ENCODE measurements at places on chromosomes 1 and 21.
A peak's percentile ranks its signal among the peaks of the same experiment; 100 is the strongest.

GRCh38 chr1:203643213-203644045 is 16.8 kb downstream of the ATP2B4 start:
- DNase-seq, result no peak

GRCh38 chr1:111099289-111099688 is 40.6 kb downstream of the DRAM2 start:
- no peak for DNase-seq

DNA sequence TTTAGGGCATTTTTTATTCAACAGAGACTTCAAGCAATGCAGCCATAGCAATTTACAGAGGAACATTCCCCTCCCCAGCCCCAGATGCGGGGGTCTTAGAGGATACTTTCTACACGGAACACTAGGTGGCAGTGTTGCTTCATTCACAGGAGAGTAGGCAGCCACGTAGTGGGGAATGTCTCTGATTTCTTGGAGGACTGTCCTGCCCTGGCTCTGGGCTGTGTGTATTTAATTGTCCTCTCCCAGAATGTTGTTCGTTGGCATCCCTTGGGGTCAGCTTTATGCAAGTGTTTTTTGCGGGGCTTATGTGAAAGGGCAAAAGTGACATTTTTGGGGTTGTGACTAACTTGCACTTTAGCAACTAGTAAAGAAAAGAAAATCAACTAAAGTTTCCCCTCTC is 96.9 kb downstream of the PAPPA2 start:
- DNase-seq, result peak; percentile 32

- no peak for DNase-seq
Observed at GRCh38 chr21:18369115-18369514, 34.5 kb downstream of the TMPRSS15 start.

DNA sequence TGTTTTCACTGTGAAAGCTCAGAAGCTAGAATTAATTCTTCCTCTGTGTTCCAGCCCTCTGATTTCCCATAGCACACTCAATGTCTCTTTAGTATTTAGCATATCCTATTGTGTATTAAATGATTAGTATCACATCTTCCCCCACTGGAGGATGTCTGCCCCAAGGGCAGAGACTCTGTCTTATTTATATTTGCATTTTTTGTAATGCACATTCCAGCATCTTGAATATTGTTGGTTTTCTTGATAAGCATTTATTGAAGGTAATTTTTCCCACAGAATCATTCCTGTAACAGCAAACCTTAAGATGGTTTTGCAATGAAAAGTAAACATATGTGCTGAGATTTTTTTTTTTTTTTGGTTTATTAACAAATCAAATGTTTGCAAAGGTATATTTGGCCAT is 34.1 kb downstream of the CENPF start:
- no peak for DNase-seq

DNA sequence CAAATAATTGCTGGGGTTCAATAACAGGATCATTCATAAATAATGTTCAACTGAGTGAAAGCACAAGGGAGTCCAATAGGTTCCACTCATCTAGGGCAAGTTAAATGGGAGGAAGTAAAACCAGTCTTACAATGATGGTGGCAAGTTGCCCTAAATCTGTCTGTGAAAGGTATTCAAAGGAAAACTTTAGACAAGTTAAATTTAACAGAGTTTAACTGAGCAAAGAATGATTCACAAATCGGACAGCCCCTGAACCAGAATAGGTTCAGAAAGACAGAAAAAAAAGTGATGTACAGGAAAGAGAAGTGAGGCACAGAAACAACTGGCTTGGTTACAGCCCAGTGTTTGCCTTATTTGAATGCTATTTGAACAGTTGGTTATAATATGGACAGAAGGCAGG is 183.5 kb upstream of the ADGRL4 start:
- no peak for DNase-seq

GRCh38 chr21:19702726-19703125 is 1295.5 kb upstream of the NCAM2 start:
- DNase-seq, result no peak

DNA sequence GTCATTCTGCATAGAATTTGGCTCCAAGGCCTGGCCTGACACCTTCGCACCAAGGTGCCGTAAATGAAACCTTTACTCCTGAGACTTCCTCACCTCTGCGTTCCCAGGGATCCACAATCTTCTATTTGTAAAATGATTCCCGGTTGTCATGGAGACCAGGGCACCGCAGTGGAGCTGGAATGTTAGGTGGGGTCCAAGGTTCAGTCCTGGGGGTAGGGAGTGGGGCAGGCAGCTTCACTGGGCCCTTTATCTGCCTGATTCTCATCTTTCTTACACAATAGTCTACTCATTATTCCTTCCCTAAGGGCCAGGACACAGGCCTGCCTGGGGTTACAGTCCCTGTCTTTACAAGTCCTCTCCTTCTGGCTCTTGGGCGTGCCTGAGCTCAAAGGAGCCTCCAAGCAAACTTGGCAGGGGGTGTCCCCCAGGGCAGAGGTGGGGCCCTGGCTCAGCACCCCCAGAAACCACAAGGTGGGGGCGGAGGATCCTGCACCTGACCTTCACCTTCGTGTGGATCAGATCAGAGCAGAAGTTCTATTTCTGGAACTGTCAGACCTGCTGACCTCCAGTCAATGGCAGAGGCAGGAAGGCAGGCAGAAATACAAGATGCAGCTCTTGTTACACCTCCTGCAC is 51.1 kb downstream of the RIPK4 start:
- DNase-seq, result no peak

GRCh38 chr1:30008372-30008997 is 714.9 kb downstream of the MATN1 start:
- no peak for DNase-seq

DNA sequence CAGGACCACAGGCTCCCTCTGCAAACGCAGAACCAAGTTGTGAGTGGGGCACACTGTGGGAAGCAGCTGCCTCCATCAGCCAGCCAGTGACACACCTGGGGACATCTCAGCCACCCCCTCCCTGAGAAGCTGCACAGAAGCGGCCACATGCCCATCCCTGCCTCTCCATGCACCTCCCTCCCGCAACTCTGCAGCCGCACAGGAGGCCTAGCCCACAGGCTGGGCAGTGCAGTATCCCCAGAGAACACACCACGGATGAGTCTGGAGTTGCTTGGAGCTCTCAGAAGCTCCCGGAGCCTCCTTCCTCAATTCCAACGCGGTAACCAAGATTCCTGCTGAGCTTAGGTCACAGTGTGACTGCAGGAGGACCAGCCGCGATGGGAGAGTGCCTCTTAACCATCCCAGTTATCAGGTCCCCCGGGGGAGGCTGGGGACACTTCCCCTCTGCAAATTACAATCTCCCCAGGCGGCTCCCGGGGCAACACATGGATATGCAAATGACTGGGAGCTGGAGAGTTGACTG is 1.2 kb upstream of the WNT3A start:
- DNase-seq, result no peak

DNA sequence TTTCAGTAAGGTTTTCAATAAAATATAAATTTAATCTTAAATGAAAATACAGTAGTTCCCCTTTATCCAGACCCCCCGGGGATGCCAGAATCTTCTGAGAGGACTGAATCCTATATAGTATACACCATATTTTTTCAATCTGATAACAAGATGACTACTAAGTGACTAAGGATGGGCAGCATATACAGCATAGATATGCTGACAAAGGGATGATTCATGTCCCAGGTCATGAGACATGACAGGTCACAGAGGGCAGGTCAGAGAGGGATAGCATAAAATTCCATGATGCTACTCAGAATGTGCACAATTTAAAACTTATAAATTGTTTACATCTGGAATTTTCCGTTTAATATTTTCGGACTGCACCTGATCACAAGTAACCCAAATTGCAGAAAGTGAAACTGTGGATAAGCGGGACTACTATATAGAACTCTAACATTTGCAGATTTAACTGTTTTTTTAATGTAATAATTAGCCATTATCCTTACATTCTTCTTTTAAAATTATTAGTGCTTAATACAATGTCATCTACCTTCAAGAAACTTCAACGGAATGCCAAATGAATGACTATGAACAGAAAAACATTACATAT is 48.8 kb downstream of the LRRC40 start:
- DNase-seq, result no peak

GRCh38 chr1:54547601-54548388 is at the start of gene ACOT11:
ACOT11 (plus strand) TSS chr1:54548228; CDS start chr1:54548310, 82 bp downstream.
- no peak for DNase-seq

- no peak for DNase-seq
Observed at GRCh38 chr1:99979091-99979490, 9.3 kb downstream of the SLC35A3 start.

- DNase-seq, result no peak
Observed at GRCh38 chr1:161930064-161930463, 93.6 kb downstream of the OLFML2B start.

DNA sequence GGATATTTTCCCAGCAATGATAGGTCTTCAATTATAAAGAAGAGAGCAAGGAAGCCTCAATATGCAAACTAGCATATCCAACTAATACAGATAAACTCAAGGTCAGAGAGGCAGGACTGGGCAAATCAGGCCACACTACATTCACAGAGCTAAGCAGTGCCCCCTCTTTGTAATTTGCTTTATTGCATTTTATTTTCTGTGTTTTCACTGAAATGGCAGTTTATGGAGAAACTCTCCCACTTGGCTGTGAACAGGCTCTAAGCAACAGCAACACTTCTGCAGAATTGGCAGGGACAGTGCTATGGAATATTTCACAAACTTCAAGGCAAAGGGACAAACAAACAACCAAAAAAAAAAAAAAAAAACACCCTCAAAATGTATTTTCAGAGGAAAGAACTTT is 93.4 kb upstream of the SOD1 start:
- DNase-seq, result no peak

- DNase-seq, result no peak
Observed at GRCh38 chr1:192797891-192798290, 10.9 kb upstream of the RGS2 start.

DNA sequence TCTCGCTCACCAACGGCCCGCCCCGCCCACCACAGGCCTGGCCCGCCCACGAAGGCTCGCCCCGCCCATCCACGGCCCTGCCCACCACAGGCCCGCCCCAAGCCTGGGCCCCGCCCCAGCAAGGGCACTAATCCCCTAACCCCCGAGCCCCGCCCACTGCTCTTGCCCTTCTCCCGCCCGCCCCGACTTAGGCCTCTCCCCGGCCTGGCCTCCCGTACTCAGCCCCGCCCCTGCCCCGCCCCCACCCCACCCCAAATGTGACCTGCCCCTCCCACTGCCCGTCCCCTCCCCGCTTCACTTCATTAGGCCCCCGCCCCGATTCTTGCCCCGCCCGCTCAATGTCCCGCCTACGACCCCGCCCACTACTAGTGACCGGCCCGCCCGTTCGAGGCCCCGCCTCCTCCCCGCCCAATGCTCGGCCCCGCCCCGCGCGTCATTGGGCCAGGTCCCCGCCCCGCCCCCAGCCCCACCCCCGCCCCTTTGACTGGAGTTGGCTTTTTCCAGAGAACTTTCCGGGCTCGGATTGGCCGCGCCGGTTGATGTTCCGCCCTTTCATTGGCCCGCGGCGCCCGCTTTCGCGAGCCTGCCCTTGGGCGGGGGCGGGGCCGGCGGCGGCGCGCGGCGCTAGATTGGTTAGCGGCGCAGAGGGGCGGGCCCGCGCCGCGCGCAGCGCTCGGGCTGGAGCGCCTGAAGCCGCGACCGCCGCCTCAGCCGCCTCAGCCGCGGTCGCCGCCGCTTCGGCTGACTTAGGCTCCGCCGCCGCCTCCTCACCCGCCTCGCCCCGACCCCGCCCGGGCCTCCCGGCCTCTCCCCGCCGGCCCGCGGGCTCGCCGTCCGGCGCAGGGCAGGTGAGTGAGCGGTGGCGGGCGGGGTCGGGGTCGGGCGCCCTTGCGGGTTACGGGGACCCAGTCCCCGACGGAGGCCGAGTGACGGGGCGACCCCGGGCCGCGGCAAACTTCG is at the start of gene PCBP3:
TSS of gene PCBP3 (plus strand) at position 705 of the 960 bp plus-strand sequence. CDS start 206,361 bp downstream, outside the sequence.
- peak; percentile 90 for DNase-seq

- DNase-seq, result peak; percentile 64
Observed at GRCh38 chr1:193183019-193183627, 3.3 kb downstream of the B3GALT2 start.

DNA sequence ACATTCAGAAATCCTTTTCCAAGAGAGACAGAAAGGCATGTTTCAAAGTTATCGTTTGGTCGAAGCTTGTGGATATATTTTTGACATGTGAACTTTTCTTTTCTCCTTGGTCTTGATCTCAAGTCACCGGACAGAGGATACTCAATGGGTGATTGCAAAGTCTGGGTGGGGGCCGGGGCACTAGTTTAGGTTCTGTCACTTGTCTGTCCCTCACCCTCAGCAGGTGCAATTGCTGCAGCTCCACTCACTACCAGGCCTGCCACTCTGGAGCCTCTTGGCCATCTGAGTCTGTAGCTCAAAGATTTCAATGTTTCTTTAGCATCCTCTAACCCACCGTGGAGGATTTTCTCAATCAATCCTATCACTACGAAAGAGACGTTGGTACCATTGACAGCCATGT is 246.0 kb upstream of the C1orf174 start:
- DNase-seq, result no peak

DNA sequence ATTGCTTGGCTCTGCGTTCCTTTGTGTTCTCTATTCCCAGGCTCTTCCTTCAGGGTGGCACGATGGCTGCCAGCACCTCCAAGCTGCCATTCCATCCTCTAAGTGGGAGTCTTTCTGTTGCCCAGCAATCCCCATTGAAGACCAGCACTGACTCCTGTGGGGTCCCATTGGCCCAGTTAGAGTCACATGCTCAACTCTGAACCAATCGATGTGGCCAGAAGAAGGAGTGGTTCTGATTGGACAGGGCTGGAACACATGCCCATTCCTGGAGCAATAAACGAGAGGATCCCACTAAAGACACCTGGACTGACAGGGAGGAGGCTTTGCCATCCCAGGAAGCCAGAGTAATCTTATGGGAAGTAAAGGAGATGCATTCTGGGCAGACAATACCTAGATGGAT is 97.2 kb upstream of the IGSF21 start:
- DNase-seq, result no peak

GRCh38 chr1:197137322-197137721 is 9.1 kb downstream of the ASPM start:
- no peak for DNase-seq

DNA sequence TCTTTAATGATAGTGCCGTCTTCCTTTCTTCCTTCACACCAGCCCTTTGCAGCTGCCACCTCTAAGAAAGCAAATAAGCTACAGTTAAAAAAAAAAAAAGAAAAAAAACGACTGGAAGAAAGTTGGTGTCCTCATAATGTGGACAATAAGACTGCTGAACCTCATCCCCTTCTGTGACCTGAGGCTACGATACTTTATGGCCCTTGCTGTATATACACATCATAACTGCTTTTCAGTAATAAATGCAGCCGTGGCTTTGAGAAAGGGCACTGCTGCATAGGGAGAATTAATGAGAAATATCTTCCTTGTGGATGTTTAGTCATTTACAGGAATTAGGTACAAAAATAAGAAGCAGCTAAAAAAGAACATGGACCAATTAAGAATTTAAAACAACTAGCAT is 333.8 kb upstream of the ADGRL2 start:
- DNase-seq, result no peak

DNA sequence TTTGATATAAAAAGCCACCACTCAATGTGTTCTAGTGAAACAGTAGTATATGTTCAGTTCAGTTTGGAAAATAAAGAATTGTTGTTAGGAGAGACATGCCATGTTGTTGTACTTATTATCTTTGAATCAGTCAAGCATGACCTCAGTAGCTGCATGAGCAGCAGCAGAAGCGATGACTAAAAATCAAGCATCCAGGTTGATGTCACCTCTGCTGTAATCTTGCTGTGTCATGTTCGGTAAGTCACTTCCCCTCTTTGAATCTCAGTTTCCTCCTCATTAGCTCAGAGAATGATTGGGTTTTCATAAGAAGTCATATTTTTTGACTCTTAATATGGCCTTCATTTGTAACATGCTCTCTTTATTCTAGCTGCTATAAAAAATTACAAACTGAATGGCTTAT is 428.4 kb upstream of the B3GALT2 start:
- peak; percentile 8 for DNase-seq
